Activated CD8-positive, alpha-beta T cell treated with anti-CD3 and anti-CD28 coated beads, Interleukin-2, amount 10 ng/mL, durations not matched to agents 7 days and 5 days (primary cell): ENCODE measurements at places on chromosomes 4 and X. TPM values are rescaled to one million over a fixed set of nuclear protein-coding genes. Genes with fewer than 3 reads are reported as not detected.

DNA sequence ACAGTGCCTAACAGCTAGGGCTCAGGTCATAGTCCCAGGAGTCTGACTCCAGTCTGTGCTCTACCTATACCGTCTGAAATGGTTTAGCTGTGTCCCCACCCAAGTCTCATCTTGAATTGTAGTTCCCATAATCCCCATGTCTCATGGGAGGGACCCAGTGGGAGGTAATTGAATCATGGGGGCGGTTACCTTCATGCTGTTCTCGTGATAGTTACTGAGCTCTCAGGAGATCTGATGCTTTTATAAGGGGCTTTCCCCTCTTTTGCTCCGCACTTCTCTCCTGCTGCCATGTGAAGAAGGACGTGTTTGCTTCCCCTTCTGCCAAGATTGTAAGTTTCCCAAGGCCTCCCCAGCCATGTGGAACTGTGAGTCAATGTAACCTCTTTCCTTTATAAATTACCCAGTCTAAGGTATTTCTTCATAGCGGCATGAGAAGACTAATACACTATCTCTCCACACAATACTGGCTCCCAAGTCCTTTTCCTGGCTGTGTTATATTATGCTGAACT lies 110.8 kb downstream of the AFAP1 start:
- no peak for DNase-seq

The LUZP4 gene
- not detected for total RNA-seq

DNA sequence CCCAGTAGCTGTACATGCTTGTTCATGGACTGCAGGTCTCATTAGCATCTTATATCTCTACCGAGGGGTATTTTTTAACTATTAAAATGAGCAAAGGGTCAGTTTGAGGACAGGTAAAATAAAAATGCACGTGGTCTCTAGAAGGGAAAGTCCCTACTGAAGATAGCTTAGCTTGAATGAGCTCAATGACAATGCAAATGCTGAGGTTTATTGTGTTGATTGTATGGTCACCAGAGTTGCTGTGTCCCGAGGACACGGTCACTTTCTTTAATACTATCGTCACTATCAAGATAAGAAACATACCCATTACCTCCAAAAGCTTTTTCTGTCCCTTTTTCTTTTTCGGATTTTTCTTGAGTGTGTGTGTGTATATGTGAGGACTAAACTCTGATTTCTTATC lies 250.5 kb upstream of the PRKX start:
- DNase-seq = no peak

- no peak for DNase-seq
Observed at GRCh38 chr4:105510245-105510644, 36.4 kb upstream of the PPA2 start.

The GLOD5 gene
- total RNA-seq = not detected

The BST1 gene
- 0.60 TPM for total RNA-seq

GRCh38 chr4:173685831-173686210 lies 155.8 kb upstream of the HAND2 start:
- DNase-seq = no peak

DNA sequence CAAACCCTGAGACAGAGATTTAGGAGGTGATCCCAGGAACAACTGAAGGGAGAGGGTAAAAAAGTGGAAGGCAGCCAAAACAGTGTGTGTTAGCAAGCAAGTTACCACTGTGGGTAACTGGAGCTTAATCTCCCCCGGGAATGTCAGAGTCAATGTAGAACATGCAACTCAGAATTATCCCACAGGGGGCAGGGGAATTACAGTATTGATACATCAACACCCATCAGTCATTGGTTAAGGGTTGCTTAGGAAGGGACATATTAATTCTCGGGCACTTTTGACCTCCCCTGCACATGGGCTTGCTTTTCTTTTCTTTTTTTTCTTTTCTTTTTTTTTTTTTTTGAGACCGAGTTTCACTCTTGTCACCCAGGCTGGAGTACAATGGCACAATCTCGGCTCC lies 29.3 kb downstream of the CXorf58 start:
- DNase-seq = no peak

- DNase-seq = no peak
Observed at GRCh38 chr4:113434247-113434587, 327.3 kb downstream of the CAMK2D start.

The STATH gene
- total RNA-seq = not detected

- DNase-seq = no peak
Observed at GRCh38 chr4:25089051-25089763, 58.5 kb upstream of the LGI2 start.

DNA sequence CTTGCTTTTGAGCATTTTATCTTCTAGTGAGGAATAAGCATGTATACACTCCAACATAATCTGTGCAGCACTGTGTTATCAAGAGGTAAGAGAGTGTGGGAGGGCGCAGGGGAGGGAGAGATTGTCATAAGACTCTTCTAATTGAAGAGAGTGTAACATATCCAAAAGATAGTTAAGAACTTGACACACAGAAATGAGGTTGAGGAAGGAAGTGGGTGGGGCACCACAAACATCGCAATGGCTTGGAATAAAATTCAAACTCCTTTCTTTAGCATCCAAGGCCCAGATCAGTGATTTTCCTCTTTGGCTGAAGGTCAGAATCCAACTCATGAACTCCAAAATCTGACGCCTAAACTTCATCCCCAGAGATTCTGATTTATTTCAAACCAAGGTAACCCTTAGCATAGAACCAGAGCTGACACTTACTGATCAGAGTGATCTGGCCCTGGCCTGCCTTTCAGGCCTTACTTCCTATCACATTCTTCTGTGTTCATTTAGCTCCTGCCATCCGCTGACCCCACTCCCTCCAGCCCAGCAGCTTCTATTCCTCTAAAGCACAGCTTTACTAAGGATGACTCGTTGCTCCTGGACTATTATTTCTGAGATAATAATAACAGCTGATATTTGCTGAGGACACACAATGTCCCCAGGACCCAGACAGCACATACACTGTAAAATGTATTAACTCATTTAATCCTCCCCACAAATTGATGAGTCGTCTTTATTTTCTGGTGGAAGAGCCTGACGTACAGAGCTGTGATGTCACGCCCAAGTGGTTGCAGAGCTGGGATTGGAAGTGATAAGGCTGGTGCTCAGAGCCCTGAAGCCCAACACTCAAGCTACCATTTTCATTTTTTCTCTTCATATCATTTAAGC lies 10.6 kb upstream of the CTSO start:
- DNase-seq = no peak

The CCNI gene
- 203 TPM for total RNA-seq

DNA sequence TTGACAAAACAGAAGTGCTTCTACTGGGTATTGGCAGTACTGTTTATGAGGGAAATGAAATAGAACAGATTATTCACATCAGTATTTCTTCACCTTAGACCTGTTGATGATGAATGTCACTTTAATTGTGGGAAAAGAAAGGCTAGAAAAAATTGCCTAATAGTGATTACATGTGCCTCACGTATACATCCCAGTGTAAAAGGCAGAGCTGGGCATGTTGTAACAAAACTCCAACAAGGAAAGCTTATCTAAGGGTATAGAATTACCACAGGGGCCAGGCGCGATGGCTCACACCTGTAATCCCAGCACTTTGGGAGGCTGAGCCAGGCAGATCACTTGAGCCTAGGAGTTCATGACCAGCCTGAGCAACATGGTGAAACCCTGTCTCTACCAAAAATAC lies 4.2 kb downstream of the PGM2 start:
- DNase-seq = no peak

The GUCY1B1 gene
- 0.10 TPM for total RNA-seq

The RASL11B gene
- not detected for total RNA-seq

GRCh38 chr4:1658581-1658980 lies 25.5 kb downstream of the FAM53A start:
- DNase-seq = no peak

DNA sequence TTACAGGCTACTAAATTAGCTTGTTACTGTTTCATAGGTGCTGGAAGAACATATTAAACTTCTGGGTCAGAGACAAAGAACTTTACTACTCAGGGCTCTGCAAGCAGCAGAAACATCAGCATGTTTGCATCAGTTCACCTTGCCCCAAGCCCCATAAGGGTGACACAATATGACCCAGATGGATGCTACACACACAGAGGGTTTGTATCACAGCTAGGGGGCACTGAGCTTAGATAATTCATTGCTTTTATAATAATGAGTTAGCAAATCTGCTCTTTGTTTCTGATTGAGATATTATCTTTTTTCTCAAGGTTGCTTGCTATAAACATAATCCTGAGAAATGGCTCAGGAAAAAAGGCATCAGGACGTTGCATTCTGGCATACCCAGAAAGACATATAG lies 4.8 kb upstream of the SYNPO2 start:
- DNase-seq = no peak

- no peak for DNase-seq
Observed at GRCh38 chr4:110704748-110705439, 82.0 kb upstream of the PITX2 start.

DNA sequence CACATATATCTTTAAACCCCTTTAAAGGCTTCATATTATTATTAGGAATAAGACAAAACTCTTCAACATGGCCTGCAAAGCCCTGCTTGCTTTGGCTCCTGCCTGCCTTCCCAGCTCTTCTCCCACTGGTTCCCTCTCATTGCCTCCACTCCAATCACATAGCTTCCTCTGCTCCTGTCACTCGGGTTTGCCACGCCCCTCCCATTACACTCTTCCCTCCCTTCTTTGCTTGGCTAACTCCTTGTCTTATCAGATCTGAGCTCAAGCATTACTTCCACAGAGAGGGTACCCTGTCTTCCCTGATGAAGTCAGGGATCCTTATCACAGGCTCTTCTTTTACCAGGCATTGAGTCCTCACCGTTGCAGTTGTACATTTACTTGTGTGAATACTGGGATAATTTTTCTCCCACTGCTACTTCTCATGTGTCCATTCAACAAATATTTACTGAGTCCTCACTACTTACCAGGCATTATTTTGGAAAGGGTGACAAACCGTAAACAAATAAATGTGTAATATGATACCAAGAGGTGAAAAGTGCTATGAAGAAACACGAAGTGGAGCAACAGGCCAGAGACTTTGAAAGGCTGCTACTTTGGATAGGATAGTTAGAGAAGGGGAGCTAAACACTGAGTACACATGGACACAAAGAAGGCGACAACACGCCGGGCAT lies 3.2 kb upstream of the VGLL1 start:
- no peak for DNase-seq

GRCh38 chr4:73759357-73759756 lies 19.0 kb downstream of the CXCL8 start:
- no peak for DNase-seq

The SORBS2 gene
- total RNA-seq = not detected

The FGFR3 gene
- total RNA-seq = 0.37 TPM

DNA sequence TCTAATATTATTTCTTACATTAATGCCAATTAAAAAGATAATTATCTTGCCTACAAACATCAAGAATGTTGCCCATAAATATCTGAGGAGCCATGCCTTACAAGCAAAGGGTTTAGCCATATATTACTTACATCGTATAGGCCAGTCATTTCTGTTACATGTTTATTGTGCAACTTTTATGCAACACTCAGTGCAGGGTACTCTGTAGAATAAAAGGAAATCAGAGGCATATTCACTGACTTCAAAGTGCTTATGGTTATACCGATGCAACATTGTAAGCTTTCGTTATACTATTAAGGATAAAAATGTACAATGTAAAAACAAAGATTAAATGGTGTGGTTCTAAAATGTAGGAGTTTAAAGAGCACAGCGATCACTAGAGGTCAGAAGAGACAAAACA lies 315.9 kb downstream of the PCDH10 start:
- no peak for DNase-seq

DNA sequence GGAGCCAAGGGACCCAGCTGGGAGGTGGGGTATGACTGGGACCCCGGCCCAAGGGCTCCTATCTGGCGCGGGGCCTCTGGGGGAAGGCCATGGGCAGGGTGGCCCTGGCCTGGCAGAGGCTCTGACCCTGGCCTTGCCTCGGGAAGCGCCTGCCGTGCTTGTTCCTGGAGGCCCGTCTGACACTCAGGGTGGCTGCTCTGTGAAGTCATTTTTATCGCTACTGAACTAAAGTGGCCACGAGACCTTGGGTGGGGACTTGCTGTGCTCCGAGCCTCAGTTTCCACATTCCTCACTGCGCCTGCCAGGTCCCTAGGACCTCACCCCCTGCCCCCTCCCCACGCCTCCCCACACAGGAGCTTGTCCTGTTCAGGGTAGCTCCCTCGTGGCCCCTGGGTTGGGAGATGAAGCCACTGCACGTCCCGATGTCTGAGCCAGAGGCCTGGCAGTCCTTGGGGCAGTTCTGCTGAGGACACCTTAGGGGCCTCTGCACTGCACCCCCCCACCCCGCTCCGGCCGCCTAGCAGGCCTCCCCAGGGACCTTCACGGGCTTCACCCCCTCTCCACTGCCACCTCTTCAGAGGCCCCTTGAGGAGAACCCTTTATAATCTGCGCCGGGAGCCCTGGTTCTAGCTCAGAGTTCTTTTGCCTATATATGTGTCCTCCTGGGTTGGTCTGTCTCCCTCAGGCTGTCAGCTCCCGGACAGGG lies 639 bp upstream of the SORCS2 start:
- DNase-seq = no peak

- DNase-seq = no peak
Observed at GRCh38 chrX:131058136-131058868, at the start of gene ARHGAP36. ARHGAP36 (plus strand) TSS chrX:131058346; CDS start chrX:131081666, 23,320 bp downstream.

The HSFX2 gene
- not detected for total RNA-seq

The ARX gene
- total RNA-seq = not detected

The NOX1 gene
- total RNA-seq = not detected

- no peak for DNase-seq
Observed at GRCh38 chrX:134369576-134369975, 90.4 kb upstream of the HPRT1 start.

DNA sequence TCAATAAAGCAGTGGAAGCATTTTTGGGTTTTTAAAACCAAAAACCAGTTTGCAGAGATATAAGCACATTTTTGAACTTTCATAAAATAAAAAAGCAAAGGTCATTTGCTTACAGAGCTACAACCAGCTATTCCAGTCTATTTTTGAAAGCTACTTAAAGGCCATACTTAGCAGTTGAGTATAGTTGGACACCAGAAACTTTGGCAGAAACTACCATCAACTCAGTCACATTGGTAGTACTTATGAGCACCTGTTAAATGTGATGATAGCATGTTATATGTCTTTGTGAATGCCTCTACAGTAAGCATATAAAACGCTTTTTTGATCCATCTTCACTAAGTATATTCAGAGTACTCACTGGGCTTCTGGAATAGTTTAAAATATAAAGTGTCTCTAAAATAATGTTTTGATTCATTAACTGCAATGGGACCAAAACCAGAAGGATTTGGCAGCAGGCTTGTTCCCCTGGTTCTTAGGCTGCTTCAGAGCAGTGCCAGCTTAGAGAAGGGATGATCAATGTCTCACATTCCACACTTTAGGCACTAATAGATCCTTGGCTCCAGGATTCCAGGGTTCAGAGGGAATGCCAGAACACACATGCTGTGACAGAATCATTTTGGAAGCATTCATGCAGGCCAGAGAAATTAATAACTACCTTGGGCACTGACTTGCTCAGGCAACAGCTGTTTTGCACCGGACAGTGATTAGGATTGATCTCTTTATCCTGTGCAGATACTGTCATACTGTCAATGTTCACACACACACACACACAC lies 103.9 kb downstream of the IQCM start:
- no peak for DNase-seq
